Spinal cord (tissue), 10 donors: ENCODE measurements at places on chromosomes 16 and 17.

- H3K27ac ChIP-seq: no peak overlapping the region
- peaks cover 54% of the 10 kb centered on the region for H3K36me3 ChIP-seq
- H3K4me1 ChIP-seq: peaks cover 3% of the 10 kb centered on the region
- DNase-seq: no peak
Observed at GRCh38 chr16:16076423-16076813, 127.0 kb downstream of the ABCC1 start.

DNA sequence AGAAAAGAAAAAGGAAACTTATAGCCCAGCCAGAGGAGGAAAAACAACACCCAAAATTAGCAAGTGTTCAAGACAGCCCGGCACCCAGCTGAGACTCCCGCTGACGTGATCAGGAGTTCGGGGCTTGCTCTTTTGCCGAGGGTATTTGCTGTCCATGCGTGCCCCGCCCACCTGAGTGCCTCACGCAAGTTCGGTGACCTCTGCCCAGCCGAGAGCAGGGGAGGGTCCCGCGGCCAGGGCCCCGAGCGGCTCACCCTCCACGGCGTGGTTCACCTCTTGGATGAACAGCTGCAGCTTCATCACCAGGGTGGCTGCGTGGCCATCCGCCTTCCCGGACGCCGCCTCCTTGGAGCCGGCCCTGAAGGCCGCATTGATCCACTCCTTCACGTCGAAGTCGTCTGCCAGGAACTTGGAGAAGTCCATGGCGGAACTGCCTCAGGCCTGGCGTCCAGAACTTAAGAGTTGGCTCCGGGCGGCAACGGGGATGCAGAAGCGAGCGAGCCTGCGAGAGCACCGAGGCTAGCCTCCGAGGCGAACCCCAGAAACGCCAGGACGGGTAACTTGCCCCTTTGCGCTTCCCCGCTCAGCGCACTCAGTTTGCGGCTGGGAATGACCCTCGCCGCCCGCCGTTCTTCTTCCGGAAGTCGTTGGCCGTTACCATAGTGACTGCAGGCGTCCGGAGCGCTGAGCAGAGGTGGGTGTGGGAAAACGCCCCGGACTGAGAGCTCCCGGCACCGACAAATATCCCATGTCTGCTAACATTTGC is at the start of gene COG7:
Gene COG7, minus strand, starts transcription at position 618 of the 766 bp plus-strand sequence. Its CDS starts 195 bp downstream, at position 423.
- H3K27ac ChIP-seq: peak within 1 kb of the TSS; percentile 82
- peak; percentile 96 for DNase-seq
- H3K4me1 ChIP-seq: peaks cover 8% of the 10 kb centered on the region

DNA sequence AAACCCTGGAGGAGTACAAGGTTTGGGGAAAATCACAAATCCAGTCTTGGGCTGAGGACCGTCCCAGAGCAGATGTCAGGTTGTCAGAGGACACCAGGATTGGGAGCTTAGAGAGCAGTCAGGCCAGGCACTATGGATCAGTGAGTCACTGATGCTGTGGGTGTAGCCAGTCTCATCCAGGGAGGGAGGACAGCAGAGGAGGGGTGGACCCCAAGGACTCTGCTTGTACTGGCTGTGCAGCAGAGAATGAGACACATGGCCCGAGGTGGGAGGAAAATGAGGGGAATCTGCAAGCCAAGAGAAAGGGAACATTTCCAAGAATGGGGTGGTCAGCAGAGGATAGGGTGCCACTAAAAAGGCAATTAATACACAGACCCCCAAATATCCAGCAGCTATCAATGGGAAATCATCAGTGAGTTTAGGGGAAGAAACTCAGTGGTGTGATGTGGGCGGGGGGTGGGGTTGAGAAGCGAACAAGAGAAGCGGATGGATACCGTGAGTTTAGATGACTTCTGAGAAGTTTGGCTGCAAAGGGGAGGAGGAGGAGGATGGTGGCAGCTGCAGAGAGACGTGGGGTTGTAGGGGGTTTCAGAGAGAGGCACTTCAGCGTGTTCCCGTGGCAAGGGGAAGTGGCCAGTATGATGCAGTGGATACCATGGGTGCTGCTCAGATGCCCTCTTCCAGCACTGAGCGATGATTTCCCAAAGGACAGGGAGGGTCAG is 43.9 kb downstream of the ARHGAP27 start:
- H3K4me3 ChIP-seq: no peak overlapping the region
- no peak for DNase-seq
- H3K36me3 ChIP-seq: no peaks in the 10 kb centered on the region
- H3K27me3 ChIP-seq: peaks cover 5% of the 10 kb centered on the region
- H3K27ac ChIP-seq: no peak overlapping the region

GRCh38 chr17:74832421-74832820 is 27.3 kb downstream of the GRIN2C start:
- peaks cover 29% of the 10 kb centered on the region for H3K4me1 ChIP-seq
- peaks cover 71% of the 10 kb centered on the region for H3K36me3 ChIP-seq
- H3K4me3 ChIP-seq: no peak overlapping the region
- no peak overlapping the region for H3K27ac ChIP-seq

- no peaks in the 10 kb centered on the region for H3K36me3 ChIP-seq
- no peaks in the 10 kb centered on the region for H3K27me3 ChIP-seq
- no peak overlapping the region for H3K4me3 ChIP-seq
- peaks cover 13% of the 10 kb centered on the region for H3K4me1 ChIP-seq
- no peak overlapping the region for H3K27ac ChIP-seq
Observed at GRCh38 chr16:11327277-11328171, 17.7 kb upstream of the RMI2 start.

DNA sequence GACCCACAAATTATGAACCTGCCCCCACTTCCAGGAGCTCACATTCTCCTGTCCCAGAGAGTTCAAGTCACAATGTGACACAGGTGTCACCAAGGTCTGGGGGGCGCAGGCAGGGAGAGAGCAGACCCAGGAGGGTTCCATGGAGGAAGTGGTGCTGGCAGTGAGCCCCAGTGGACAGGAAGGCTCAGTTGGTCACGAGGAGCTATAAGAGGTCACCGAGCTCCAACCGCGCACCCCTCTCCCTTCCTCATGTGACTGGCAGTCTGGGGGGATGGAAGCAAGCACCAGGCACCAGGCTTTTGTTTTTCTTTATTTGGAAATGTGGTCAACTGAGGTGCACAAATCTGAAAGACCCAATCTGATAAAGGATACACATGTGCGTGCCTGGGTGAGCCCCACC is 2.5 kb downstream of the ITGAD start:
- H3K4me3 ChIP-seq: no peak overlapping the region
- H3K27me3 ChIP-seq: no peaks in the 10 kb centered on the region
- H3K4me1 ChIP-seq: no peaks in the 10 kb centered on the region
- H3K36me3 ChIP-seq: no peaks in the 10 kb centered on the region
- H3K27ac ChIP-seq: no peak overlapping the region

DNA sequence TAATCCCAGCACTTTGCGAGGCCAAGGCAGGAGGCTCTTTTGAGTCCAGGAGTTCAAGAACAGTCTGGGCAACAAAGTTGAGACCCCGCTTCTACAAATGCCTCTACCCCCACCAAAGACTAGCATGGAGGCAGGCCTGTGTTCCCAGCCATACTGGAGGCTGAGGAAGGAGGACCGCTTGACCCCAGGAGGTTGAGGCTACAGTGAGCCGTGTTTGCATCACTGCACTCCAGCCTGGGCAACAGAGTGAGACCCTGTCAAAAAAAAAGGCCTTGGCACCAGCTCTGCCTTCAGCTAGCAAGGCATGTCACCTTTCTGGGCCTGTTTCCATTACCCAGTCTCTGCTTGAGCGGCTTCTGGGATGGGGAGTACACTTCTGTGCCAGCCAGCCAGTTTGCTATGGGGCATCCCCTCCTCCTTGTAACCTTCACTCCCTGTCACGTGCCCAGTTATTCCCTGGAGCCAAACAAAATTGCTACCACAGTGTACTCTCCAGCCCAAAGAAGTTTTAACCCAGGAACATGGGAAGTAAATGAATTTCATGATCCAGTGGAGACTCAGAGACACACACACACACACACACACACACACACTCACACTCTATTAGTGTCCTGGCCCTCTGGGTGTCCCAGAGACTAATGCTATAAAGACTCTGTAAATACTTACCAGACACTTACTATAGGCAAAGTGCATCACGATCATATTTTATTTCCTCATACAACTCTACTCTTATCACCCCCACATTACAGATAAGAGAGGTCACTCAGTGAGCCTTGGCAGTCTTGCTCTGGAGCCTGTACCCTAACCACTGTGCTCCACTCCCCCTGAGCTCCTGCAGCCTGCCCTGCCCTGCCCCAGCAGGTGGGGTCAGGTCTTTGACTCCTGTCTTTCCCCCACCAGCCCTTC is 2.5 kb downstream of the CISD3 start:
- H3K36me3 ChIP-seq: peaks cover 69% of the 10 kb centered on the region
- no peak for DNase-seq
- H3K27ac ChIP-seq: no peak overlapping the region
- H3K27me3 ChIP-seq: no peaks in the 10 kb centered on the region
- peaks cover 72% of the 10 kb centered on the region for H3K4me1 ChIP-seq

DNA sequence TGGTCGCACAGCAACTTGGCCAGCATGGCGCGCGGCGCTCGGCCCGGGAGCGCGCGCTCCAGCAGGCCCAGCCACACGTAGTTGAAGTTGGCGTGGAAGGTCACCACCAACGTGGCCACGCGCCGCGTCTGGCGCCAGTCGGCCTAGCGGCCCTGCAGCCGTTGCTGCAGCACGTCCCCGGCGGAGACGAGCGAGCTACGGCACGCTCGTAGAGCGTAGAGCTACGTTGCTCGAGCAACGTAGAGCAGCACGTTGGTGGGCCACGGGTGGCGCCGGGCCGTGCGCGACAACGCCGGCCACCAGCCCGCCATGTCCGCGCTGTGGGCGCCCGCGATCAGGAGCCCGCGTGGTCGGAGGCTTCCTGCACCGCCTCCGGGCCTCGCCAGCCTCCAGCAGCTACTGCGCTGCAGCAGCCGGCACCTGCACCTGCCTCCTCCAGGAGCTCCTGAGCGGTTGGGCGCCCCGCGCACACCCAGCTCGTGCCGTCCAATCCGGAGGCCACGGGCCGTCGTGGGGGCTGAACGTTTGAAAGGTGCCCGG is 13.4 kb upstream of the SULT1A1 start:
- peaks cover 11% of the 10 kb centered on the region for H3K4me1 ChIP-seq
- H3K4me3 ChIP-seq: peak overlapping the region; percentile 31
- peak; percentile 29 for DNase-seq
- H3K27ac ChIP-seq: no peak overlapping the region

DNA sequence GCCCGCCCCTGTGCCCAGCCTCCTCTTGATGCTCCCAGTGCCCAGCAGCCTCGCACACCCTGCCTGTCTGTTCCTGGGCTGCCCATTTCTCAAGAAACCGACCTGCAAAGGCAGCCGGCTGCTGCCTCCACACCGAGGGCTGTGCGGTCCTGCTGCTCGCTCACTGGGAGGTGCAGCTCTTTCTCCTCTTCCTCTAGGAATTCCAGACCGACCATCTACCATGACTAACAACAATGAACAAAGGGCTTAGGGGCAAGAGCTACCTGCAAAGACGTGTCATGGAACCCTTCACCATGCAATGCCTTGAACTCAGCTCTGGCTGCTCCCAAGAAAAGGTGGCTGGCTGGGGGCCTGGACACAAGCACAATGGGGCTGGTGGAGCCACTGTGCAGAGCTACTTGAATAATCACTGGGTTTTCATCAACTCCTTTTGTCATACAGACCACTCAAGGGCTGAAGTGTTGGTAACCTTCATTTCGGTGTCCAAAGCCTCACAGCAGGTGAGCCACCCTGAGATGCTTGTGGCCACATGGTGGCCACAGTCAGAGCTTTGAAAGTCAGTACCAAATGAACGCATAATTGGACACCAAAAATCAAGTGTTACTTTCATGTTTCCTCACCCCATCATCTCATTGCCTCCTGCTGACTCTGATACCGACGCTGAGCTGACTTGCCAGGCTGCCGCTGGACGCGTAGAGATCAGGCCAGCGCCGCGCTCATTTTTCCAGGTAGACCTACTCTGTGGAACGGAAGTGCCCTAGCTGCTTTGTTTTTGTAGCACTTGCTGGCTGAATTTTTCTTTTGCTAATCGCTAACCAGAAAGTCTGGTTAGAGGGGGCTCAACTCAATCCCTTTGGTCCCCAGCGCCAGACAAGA is 19.8 kb downstream of the CYB561 start:
- H3K36me3 ChIP-seq: peaks cover 44% of the 10 kb centered on the region
- H3K4me3 ChIP-seq: no peak overlapping the region
- H3K4me1 ChIP-seq: peaks cover 23% of the 10 kb centered on the region
- no peak for DNase-seq
- no peak overlapping the region for H3K27ac ChIP-seq
- no peaks in the 10 kb centered on the region for H3K27me3 ChIP-seq
